ENCODE measurements at places on chromosomes 3 and 15.

DNA sequence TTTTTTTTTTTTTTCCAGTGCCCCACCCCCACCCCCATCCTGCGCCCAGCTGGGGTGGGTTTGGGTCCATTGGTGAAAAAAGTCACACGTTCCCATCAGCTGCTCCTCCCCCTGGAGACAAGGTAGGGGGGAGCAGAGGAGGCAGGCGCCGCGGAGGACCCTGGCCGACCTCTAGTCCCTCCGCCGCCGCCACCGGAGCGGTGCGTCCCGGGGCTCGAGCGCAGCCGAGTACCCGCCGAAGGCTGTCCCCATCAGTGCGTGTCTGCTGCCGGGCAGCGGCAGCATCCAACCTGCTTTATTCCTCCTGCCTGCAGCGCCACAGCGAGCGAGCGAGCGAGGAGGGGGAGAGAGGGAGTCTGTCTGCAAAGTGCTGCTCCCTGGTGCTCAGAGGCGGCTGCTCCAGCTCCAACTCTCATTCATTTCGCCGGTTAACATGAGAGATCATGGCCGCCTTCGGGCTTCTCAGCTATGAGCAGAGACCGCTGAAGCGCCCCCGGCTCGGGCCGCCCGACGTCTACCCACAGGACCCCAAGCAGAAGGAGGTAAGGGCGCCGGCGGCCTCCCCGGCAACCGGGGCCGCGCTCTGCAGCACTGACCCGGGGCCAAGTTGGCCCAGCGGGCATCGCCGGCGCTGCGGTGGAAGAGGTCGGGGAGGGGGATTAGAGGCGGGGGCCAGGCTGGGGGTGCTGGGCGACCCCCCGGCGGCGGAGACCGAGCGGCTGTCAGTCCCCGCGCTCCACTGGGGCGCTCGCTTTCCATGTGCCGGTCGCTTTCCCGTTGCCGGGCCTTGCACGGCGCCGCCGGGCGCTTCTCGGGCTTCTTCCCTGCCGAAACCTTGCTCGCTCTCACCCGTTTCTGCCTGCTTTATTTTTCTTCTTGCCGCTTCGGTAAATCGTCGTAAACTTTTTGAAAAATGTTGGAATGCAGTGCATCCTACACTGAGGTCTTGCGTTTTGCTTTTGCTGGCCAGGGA lies 1.3 kb downstream of the MED12L start:
- peak; percentile 6 for DNase-seq

DNA sequence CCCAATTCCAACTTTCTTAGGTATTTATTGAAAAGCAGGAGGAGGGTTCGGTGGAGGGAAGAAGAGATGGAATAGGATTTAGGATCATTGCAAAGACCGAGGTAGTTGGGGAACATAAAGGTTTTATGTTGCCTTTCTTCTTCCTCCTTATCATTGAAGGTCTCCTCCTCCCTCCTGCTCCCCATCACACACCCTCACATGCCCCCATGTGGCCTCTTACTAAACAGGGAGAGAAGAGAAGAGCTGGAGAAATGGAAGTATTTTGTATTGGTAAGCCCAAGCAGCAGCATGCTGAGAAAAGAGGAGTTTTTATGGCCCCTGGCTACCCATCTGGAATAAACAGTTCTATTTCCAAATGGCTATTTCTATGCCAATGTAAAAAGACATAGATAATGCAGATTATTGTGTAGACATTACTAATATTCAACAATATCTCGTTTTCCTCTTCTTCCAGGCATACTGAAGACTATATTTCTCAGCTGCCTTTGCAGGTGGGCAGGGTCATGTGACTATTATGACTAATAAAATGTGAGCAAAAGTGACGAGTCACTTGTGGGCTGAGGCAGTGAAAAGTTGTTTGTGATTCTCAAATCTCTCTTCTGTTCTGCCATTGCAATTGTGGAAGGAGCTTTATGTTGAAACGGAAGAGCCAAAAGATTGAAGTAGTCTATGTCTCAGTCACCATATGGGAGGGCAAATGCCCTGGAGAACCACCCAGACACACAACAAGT lies 5.2 kb upstream of the GPR176 start:
- DNase-seq, result no peak

- no peak for DNase-seq
Observed at GRCh38 chr3:183081459-183082183, 17.7 kb downstream of the MCCC1 start.

DNA sequence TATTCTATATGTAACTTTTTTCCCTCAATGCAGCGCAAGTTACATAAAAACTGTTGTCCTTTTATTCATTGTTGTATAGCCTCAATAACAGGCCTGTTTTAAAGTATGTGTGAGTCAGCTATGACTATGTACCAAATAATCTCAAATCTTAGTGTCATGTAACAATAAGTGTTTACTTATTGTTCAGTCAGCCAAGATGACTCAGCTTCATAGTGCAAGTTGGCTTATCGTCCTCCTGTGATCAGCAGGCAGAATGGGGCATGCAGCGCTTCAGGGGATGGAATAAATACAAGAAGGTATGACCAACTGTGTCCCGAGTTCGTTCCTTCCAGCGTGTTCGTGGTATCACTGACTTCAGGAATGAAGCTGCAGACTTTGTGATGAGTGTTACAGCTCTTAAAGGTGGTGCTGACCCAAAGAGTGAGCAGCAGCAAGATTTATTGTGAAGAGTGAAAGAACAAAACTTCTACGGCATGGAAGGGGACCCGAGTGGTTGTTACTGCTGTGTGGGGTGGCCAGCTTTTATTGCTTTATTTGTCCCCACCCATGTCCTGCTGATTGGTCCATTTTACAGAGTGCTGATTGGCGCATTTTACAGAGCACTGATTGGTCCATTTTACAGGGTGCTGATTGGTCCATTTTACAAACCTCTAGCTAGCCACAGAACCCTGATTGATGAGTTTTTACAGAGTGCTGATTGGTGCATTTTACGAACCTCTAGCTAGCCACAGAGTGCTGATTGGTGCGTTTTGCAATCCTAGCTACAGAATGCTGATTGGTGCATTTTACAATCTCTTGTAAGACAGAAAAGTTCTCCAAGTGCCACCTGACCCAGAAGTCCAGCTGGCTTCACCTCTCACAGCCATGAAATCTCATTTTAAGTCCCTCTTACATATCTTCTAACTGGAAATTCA lies 1016.0 kb downstream of the MCTP2 start:
- DNase-seq, result no peak

DNA sequence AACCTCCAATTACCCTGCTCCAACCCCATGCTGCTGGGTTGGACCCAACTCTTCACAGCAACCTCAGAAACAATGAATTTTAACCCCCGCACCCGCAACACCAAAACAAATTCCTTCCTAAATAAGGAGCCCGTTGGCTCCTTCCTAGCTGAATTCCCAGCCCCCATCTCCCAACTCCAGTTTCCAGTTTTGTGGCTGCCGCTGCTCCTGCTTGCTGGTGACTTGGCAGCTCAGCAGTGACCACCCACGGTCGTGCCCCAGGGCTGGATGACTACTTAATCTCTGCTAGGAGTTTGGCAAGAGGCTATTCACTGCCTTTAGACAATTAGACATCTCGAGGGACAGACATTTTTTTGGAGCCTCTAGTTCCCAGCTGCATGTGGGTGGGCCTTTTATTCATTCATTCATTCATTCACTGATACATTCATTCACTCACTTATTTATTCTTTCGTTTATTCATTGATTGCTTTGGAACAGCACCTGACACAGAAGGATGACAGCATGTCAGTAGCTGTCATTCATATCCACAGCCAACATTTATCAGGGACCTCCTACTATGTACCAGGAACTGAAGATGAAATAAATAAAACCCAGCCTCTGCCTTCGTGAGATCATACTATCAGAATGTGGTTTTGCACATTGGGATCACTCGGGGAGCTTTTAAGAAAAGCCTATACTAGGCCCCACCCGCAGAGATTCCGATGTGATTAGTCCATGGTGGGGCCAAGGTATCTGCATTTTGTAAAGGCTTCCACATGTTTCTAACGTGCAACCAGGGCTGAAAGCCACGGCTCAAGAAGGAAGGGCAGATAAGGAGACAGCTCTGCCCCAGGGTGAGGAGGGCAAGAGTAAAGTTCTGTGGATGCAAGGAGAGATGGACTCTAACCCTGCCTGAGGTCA lies 256.5 kb downstream of the SHQ1 start:
- peak; percentile 10 for DNase-seq

DNA sequence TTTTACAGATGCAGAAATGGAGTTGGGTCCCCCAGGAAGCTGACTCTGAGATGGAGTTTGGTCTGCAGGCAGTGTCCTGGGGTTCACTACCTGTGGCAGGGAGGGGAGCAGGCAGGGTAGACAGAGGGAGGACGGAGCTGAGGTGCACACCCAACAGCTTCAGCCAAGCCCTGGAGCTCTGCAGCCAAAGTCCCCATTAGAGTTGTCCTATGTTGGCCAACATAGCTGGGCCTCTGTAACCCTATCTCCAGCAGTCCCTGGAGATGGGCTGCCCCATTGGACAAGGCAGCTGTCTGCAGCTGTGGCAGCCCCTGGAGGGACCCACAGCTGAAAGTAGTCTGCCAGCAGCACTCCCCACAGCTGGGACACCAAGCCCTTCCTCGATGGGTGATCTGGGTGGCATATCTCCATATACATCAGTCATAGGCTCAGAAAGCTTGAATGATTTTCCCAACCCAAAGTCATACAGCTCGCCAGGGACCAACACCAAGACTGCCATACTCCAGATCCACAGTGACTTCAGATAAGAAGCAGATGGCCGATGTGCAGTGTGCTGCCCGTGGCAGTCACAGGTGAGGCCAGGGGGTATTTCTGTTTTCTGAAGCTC lies 31.9 kb downstream of the STARD5 start:
- DNase-seq, result no peak

DNA sequence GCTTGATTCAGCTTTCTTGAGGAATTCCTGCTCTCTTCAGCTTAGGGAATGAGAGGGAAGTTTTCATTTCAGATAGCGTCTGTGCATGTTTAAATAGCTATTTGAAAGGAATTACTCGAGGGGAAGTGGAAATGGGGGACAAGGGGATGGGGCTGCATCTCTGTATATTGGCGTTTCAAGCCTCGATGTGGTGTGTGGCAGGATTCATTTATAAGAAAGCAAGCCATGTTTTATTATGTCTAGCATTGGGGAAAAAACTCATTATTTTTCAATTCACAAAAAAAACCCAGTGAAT lies 1.0 kb downstream of the ATP2C1 start:
- no peak for DNase-seq

DNA sequence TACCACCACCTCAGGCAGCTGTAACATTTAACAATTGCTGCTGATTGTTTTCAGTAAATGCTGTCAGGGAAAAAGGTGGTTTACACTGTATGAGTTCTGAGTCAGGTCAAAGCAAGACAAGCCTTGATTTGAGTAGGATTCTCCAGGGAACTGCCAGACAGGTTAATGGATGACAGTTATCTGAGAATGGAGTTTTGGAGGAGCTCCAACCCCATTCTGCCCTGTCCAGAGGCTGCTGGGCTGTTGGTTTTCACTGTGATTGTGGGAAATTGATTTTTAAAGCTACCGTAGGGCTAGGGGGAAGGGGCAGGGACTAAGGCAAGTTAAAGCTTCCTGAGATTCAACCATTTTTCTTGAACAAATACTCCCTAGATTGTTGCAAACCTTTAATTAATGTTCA lies 39.9 kb downstream of the TICRR start:
- no peak for DNase-seq

GRCh38 chr3:17546500-17547255 lies 195.8 kb downstream of the TBC1D5 start:
- no peak for DNase-seq

GRCh38 chr15:68377766-68378165 lies 54.2 kb downstream of the ITGA11 start:
- no peak for DNase-seq

GRCh38 chr3:23052620-23053019 lies 150.5 kb upstream of the UBE2E2 start:
- DNase-seq, result no peak

DNA sequence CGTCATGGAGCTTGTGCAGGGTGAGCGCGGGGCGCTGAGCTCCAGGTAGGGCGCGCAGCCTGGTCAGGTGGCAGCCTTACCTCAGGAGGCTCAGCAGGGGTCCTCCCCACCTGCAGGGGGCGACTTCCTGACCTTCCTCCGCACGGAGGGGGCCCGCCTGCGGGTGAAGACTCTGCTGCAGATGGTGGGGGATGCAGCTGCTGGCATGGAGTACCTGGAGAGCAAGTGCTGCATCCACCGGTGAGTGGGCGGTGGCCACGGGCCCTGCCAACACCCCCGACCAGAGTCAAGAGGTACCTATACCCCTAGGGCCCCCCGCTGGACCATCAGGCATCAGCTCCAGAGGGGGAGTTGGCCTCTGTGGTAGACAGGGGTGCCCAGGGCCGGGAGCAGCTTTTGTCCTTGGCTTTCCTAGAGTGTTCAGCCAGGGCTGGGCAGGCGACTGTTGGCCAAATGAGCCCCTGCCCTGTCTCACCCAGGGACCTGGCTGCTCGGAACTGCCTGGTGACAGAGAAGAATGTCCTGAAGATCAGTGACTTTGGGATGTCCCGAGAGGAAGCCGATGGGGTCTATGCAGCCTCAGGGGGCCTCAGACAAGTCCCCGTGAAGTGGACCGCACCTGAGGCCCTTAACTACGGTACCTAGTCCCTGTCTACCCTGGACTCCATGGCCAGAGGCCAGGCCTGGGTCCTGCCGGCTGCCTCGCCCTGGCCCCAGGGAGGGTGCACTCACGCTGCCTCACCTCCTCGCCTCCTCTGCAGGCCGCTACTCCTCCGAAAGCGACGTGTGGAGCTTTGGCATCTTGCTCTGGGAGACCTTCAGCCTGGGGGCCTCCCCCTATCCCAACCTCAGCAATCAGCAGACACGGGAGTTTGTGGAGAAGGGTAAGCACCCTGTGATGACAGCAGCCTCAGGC lies 9.1 kb downstream of the FES start:
- no peak for DNase-seq

DNA sequence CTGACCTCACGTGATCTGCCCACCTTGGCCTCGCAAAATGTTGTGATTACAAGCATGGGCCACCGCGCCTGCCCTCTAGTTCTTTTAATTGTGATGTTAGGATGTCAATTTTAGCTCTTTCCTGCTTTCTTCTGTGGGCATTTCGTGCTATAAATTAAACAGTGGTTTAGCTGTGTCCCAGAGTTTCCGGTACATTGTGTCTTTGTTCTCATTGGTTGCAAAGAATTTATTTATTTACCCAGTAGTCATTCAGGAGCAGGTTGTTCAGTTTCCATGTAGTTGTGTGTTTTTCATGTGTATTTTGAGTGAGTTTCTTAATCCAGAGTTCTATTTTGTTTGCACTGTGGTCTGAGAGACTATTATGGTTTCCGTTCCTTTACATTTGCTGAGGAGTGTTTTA lies 30.1 kb downstream of the MYRIP start:
- no peak for DNase-seq

DNA sequence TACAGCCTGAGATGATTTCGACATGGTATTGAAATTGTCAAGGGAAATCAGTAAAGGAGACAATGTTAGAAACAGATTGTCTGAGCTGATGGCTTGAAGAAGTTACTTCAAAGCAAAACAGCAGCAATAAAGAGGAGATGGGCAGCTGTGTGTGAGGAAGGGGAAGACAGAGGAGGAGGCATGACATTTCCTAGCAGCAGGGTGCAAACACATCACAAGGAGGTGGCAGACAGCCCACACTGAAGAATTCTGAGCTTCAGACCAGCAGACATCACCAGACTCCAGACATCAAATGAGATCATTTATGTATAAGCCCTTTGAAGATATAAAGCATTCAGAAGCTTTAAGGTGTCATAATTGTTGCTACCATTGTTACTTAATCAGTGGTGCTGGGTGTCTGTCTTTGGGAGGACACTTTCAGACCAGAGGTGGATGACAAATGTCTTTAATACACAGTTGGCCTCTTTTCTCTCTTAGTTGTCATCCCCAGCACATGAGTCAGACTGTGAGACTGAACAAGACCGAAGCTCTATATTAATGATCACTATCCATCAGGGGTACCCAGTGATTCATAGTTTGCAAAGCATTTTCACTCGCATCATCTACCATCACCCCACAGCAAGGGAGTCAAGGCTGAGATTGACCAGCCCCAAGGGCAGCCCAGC lies 203.9 kb downstream of the MINAR1 start:
- no peak for DNase-seq
